ENCODE measurements at places on chromosomes 12 and 14.

DNA sequence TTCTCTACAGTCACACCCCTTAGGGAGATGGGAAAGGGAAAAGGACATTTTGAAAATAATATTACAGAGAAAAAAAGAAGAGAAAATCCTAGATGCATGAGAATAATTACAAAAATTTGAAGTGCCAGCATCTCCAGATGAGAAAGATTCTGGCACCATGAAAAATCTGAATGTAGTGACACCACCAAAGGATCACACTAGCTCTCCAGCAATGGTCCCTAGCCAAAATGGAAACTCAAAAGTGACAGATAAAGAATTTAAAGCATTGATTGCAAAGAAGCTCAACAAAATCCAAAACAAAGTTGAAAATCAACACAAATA is 27.4 kb upstream of the GARIN6 start:
- DNase-seq = no peak

DNA sequence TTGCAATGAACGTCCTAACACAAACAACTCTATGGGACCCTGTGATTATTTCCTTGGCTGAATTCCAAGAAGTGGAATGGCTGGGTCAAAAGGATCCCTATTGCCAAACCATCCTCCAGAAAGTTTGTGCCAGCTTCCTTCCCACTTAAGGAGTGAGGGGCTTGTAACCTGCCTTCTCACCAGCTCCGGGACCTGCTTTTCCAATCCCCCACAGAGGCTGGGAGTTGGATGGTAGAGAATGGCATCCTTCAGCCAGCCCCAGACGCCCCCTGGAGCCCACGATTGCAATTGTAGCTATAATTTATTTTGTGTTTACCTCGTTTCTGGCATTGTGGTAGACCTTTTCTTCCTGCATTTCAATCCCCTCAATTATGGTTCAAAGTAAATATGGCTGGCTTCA is 9.7 kb upstream of the ZDHHC22 start:
- DNase-seq = no peak

DNA sequence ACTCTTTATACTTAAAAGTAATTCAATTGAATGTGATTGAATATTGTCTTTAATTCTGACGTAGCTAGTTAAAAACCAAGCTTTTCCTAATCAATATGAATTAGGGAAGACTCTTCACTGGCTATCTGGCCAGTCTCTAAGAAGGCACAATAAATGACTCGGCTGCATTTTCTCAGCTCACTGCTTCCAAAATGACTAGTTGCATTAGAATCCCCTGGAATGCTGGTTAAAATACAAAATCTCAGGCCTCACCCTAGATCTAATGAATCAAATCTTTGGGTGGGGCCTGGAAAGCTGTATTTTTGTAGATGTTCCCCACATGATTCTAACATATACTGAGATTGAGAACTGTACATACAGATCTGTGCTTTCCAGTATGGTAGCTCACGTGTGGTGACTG is 242.1 kb downstream of the CHST11 start:
- no peak for DNase-seq

- DNase-seq = no peak
Observed at GRCh38 chr14:73289729-73290128, 52.4 kb downstream of the PAPLN start.

- no peak for DNase-seq
Observed at GRCh38 chr14:68651652-68652432, 141.0 kb downstream of the ZFP36L1 start.

DNA sequence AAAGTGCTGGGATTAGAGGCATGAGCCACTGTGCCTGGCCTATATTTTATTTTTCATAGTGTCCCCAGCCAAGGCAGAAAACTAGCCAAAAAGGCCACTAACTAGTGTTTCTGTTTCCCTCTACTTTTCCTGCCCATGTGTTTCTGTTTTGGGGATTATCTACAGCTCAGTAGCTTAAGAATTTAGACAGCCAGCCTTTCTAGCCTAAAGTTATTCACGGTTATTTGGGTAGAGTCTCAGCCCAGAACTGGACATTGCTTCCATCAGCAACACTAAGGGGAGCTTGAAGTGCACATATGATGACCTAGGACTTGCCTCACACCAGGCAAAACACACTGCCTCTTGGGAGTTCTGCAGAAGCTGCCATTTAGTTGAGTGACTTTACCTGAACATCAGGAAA is 17.9 kb downstream of the PROX2 start:
- no peak for DNase-seq

- DNase-seq = no peak
Observed at GRCh38 chr12:74586251-74586650, 48.6 kb downstream of the ATXN7L3B start.

DNA sequence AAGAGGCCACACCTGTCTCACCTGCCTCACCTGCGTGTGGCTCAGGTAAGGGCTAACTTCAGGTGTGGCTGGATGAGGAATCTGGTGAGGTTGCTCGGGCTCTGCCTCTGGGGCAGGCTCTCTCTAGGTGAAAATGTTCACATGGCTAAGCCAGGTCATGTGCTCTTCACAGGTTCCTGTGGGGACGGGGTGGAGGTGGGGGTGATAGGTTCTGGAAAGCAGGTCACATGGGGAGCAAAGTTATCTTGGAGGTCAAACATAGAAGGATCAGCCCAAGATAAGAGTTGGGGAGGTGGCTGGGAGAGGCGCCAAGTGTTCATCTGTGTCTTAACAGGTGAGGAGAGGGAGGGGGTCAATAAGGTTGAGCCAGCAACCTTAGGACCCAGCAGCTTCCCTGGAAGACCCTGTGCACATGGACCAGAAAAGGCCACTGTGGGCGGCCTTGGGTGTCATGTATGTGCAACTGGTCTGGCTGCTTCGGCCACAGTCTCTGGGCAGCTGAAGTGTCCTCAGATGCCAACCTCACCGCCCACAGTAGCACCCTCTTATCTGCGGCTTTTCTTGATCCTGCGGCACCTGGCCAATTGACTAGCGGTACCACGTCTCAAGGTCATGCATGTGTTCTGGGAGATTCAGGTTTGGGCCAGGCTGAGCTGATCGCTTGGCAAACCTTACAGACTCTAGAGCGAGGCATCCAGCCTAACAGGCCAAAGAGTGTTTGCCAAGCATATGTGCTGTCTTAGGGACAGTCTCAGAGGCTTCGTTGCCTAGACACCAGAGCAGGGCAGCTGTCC is 60.5 kb downstream of the CACNA1C start:
- no peak for DNase-seq

- no peak for DNase-seq
Observed at GRCh38 chr12:8891976-8892375, 22.3 kb upstream of the PHC1 start.

DNA sequence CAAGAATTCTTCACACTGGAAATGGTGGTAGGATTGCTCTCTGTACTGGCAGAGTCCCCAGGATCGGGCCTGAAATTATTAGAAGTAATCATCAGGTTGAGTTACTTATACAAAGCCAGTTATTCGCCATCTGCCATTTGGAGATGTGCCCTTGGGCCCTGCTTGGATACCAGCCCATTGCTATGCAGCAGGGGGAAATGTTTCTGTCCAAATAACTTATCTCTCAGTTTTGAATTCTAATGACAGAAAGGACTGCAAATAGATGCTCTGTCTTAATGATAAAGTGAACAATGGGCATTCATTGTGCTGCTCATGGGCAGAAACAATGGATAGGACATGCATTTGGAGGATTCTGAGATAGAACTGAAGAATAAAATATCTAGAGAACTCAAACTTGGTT is 139.1 kb upstream of the PELI2 start:
- no peak for DNase-seq

DNA sequence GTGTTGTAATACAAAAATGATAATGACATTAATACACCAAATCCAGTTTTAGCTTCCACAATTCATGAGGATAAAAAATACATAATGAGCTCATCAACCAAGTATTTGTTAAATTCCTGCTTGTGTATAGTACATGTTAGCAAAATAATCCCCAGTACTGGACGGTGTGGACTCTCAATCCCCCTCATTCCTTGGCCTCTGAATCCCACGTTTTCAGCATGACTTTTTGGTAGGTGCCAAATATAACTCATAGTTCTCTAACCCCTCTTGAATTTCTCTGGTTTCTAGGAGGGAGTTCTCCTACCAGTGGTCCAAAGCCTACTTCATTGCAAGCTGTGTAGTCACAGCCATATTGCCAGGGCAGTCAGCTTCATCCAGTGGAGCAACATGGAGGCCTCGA is 41.4 kb upstream of the EPS8 start:
- no peak for DNase-seq

GRCh38 chr12:126747530-126748149 is 1519.3 kb upstream of the TMEM132C start:
- peak; percentile 55 for DNase-seq

DNA sequence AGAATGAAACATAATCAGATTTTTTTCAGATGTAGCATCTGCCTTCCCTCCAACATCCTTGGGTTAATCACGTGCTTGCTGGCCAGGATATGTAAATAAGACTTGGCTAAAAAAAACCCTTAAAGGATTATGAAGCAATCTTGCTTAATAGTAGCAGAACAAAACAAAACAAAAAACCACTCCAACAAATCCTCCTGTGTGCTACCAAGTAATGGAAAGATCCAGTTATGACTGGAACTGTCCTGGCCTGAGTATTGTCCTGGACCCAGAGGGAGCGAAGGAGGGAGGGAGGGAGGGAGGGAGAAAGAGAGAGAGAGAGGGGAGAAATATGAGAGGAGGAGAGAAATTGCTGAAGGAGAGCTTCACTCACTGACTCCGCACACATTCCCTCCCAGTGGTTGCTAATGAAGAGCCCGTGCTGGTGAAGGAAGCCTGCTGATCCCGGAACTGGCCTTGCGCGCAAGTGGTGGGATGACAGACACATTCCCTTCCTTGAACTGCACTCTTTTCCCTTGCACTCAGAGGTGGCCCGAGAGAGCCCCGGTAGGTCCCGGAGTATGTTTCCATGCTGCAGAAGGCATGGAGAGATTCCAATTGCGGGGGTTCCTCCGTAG is 57.2 kb downstream of the HMGA2 start:
- no peak for DNase-seq

Measured in CD4-positive, alpha-beta T cell treated with Interleukin-17A for 4 hours (primary cell).